ENCODE measurements at places on chromosomes 3 and 15. TPM values are rescaled to one million over a fixed set of nuclear protein-coding genes. Genes with fewer than 3 reads are reported as not detected.

Gene APOD
- total RNA-seq: not detected

DNA sequence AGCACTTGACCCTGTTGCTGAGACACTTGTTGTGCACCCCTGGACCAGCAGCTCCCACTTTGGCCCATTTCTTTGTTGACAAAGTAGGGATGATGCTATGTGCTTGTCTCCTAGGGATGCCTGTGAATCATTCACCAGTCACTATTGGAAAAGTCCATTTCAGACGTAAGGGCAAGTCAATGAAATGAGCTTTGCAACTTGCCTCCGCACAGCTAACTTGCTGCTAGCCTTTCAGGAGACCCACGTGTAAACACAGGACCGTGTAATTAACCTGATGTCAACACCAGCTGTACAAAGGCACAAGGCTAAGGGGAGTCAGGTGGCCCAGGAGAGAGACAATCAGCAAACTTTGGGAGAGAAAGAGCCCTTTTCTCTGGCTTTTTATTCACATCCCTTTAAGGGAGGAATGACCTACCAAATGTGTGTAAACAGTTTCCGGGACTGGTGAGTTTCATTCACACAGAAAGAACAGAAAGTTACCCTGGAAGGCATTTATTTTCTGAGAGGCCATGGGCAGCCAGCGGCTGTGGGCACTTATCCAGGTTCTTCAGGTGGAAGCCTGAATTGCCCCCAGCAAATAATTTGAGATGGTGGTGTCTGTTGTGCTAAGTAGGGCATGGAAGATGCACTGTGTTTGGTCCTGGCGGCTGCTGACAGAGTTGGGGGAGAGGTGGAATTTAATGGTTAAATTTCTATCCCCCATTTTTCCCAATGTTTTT is 54.0 kb downstream of the TIPARP start:
- no peak overlapping the region for H3K27ac ChIP-seq
- no peaks in the 10 kb centered on the region for H3K36me3 ChIP-seq
- DNase-seq: no peak
- H3K27me3 ChIP-seq: no peaks in the 10 kb centered on the region
- no peak overlapping the region for H3K4me3 ChIP-seq
- H3K4me1 ChIP-seq: no peaks in the 10 kb centered on the region

Gene DUOXA2
- total RNA-seq: not detected

DNA sequence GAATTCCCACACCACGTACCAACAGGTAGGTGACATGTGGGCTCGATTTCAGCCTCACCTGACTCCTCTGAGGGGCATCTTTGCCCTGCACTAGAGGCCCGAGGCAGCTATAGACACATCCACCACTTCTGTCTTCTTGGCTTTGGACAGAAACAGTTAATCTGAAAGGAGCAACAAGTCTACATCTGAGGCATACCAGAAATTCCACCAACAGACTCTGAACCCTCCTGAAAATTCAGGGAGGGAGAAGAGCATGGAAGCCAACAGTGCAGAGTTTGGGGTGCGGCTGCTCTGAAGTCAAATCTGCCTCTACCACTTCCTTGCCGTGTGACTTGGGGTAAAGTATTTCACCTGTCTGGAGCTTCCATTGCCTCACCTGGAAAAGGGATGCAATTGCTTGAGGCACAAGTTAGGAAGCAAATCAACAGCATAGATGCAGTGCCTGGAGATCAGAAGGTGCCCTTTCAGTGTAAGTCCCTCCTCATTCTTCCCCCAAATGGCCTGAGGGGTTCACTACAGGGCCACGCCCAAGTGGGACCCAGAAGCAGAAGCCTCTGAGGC is 119.8 kb downstream of the SHQ1 start:
- H3K36me3 ChIP-seq: no peaks in the 10 kb centered on the region
- no peak overlapping the region for H3K4me3 ChIP-seq
- no peak for DNase-seq
- no peak overlapping the region for H3K27ac ChIP-seq
- H3K27me3 ChIP-seq: no peaks in the 10 kb centered on the region

Gene ACTRT3
- total RNA-seq: 2.2 TPM

Gene PLA2G4E
- not detected for total RNA-seq

Gene DLEC1
- not detected for total RNA-seq

GRCh38 chr15:44712346-44713005 is 1.2 kb downstream of the B2M start:
- peak overlapping the region; percentile 88 for H3K4me3 ChIP-seq
- H3K4me1 ChIP-seq: peaks cover 15% of the 10 kb centered on the region
- DNase-seq: peak; percentile 84
